ENCODE measurements at places on chromosomes 12 and 14. TPM values are rescaled to one million over a fixed set of nuclear protein-coding genes. Genes with fewer than 3 reads are reported as not detected.
A peak's percentile ranks its signal among the peaks of the same experiment; 100 is the strongest.

LBHD2 gene
- 0.08 TPM for polyA plus RNA-seq

IGFBP6 gene
- polyA plus RNA-seq, result 15.9 TPM

KRT2 gene
- not detected for polyA plus RNA-seq

MSI1 gene
- 0.22 TPM for polyA plus RNA-seq

FOXM1 gene
- 1.6 TPM for polyA plus RNA-seq

KLRK1 gene
- polyA plus RNA-seq, result 4.0 TPM

CCDC196 gene
- not detected for polyA plus RNA-seq

KRT75 gene
- not detected for polyA plus RNA-seq

LMNTD1 gene
- polyA plus RNA-seq, result 1.6 TPM

ADAM20 gene
- 0.01 TPM for polyA plus RNA-seq

DNAJC22 gene
- polyA plus RNA-seq, result 0.28 TPM

TBC1D30 gene
- 9.3 TPM for polyA plus RNA-seq

PELI2 gene
- polyA plus RNA-seq, result 3.8 TPM

FGF6 gene
- polyA plus RNA-seq, result not detected

GRCh38 chr12:75738486-75738885 is 227.1 kb upstream of the KRR1 start:
- DNase-seq, result no peak

DNA sequence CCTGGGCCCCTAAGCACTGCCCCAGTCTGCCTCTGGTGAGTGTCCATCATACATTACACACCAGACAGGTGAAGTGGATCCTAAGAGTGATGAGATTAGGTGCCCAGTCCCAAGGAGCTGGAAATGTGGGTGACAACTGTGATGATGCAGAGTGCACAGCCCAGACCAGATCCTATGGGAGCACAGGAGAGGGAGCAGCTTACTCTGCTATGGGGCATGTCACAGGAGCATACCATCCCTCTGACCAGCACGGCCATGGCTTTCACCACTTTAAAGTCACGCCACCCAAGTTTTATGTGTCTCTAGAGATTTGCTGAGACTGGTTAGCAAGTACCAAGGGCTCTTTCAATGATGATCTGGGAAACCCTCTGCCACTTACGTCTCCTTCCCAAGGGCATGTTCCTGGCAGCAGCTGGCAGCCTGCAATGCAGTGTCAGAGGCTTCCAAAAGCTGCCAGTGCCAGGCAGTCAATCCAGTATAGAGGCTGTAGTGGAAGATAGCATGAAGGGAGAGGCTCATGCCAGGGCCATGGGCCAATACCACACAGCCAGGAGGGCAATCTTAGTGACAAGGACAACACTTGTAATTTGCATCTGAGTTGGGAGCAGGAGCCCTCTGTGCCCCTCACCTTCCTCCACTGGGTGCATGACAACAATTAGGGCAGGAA is 40.2 kb downstream of the STAB2 start:
- DNase-seq, result no peak

GRCh38 chr14:101288436-101289229 is 272.7 kb upstream of the DIO3 start:
- DNase-seq, result peak; percentile 71

- DNase-seq, result no peak
These were observed 3.7 kb downstream of the KMT5A start for GRCh38 chr12:123387508-123388176.

GRCh38 chr12:53700567-53700966 is 24.7 kb upstream of the ATP5MC2 start:
- no peak for DNase-seq

DNA sequence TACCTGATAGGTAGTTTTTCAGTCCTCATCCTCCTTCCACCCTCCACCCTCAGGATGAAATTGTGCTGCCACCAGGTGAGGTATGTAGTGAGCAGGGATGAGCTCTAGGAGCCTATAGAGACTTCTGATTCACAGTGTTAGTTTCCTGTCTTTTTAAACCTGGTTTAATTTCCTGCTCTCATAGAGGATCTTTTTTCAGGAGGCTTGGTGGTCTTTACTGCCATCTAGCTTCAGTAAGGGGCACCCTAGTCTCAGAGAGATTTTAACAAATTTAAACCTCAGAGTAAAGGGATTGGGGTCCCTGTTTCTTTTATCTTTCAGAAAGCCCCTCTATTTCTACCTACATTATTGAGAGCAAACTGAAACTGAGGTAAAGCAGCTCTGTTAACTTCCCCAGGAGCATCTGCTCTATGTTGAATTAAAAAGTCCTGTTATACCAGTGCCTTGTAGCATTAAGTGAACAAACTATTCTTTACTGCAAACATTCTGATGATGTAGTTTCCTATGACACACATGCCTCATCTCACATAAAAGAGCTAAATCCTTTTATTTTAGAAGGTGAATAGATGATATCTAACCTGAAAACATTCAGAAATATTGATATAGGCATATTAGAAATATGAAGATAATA is 172.2 kb upstream of the DDHD1 start:
- peak; percentile 65 for DNase-seq

DNA sequence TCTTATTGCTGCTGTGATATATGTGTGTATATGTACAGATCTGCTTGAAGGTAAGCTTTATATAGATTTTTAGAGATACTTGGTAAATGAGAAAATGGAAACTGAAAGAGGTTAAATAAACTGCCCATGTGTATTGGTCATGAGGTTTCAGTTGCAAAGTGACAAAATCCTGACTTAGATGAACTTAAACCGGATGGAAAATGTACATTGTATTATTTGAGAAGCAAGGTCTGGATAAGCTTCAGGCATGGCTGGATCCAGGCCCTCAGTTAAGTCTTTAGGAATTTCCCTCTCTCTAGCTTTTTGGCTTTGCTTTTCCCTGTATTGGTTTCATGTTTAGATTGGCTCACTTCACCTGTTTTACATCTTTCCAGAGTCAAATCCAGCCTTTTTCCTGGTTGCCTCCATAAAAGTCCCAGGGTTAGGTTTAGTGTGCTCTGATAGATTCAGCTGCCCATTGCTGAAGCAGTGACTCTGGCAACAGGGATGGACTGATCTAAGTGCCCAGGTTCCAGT is 21.0 kb upstream of the MAP1LC3B2 start:
- DNase-seq, result no peak

- DNase-seq, result peak; percentile 63
These were observed 5.5 kb downstream of the TMEM63C start for GRCh38 chr14:77186911-77187648.

- no peak for DNase-seq
These were observed 11.2 kb upstream of the SERPINA4 start for GRCh38 chr14:94550041-94550440.

DNA sequence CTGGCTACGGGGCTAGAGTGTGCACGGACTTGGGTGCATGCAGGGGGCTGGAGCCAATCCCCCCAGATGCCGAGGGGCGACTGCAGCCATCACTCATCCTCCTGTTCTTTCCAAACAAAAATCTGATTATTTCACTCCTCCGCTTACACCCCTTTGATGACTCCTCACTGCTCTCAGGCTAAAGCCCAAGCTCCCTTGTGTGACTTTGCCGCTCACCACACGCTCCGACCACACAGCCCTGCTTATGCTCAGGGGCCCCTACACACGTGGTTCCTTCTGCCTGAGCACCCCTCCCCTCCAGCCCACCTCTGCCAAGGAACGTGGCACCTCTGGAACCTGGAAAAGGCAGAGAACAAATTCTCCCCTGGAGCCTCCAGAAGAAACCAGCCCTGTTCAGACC is 13.7 kb downstream of the CHFR start:
- no peak for DNase-seq

DNA sequence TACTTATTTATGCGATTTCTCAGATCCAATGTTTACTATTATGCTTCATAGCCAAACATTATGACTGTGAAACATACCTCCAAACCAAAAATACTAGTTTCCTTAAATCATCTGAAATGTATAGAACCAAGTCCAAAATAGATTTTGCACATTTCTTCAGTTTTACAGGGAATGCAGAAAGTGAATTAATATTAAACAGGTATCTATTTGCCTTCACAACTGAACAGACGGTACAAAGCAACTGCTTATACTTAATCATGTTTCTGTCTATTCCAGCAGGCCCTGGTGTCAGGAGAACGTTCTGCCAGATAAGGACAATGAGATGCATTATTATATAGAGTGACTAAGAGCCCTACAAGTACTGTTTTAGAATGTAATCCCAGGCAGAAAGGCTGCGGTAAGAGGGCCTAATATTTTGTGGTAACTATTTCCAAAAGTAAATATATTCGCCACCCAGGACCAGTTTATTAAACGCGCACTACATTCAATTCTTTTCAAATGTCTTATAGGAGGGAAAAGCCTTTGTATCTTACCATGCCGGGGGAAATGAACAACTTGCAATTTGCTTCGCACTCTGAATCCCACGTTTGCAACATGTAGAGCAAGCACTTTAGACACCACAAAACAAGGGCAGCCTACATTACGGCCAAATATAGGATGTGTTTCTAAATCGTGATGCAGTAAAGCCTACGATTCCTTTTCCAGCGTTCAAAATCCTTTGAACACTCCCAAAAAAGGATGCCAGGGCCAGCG is 1.5 kb downstream of the CORO1C start:
- peak; percentile 54 for DNase-seq

- DNase-seq, result peak; percentile 66
These were observed 15.8 kb upstream of the KRT7 start for GRCh38 chr12:52217223-52217622.

GRCh38 chr12:27541031-27541719 is 17.2 kb downstream of the PPFIBP1 start:
- DNase-seq, result no peak

DNA sequence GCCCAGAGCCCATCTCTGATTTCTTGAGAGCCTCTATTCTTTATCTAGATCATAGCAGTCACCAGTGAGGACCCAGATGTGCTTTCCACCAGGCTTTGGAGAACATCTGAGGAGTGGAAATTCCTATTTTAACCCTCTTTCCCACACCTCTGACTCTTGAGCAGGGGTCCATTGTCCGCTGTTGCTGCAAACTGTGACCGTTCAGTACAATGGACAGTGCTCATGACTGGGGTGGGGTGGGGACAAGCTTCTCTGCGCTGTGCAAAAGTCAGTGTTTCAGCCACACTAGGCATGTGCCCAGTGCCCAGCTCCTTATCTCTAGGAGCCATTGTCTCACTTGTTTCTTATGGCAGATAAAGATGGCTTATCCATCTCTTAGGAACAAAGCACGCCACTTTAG is 16.9 kb upstream of the KRT7 start:
- no peak for DNase-seq

DNA sequence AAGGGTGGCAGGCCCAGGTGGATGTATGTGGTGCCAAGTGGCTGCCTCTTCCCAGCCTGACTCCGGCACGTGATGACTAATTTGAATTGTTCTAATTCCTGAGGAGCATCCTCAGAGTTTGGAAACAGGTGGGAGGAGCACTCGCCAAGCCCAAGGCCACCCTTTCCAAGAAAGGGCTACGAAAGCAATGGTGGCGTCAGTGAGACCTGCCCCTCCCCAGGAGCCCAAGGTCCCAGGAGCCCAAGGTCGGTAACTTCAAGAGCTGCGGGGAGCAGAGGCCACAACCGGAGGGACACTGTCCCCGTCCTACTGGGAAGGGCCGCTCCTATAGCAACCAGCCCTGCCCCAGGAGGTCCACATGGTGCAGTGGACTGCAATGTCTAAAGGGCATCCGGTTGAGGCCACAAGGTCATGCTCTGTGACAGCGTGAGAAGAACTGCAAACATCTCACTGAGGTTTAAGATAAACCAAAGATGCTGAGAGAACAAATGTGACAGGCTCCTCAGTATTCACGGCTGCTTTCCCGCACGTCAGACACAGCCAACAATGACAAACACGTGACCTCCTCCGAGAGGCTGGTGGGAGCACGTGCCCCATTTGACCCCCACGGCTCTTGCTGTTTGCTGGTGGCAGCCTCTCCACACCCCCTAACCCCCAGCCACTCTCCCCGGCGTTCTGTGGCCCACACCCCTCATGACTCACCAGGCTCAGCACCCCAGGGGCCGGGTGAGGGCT is 79.6 kb downstream of the ITPK1 start:
- DNase-seq, result peak; percentile 55

DNA sequence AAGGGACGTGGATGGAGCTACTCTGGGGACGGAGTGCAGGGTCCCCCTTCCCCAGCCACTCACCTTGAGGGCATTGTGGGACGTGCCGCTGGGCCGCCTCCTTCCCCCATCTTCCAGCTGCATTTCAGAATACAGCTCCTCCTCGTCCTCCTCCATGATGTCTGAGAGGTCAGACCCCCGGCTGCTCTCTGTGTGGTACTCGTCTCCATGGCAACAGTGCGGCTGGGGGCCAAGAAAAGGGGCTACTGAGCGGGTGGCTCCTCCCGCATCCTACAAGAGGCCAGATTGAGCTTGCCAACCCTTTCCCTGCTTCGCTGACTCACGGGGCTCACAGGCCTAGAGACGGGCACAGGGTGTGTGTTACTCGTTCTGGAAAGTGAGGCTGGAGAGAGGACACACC is 90.4 kb downstream of the PIWIL1 start:
- DNase-seq, result peak; percentile 30

- peak; percentile 53 for DNase-seq
These were observed 75.2 kb downstream of the TNFAIP2 start for GRCh38 chr14:103198131-103199105.

DNA sequence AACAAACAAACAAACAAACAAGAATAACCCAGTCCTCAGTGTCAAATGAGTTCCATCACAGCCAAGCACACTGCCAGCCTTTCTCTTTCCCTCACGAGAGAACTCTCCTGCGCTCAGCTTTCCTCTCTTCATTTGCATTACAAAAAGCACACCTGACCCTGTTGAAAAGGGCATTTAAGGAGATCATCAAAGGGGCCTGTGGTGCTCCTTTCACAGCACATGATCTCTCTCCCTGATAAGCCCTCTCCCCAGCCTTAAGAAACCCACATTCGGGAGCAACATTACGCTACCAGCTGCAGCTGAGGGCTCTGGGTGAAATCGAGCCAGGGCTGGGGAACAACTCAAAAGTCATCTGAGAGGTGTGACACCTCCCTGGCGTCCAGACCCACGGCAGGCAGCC is 165.6 kb upstream of the TMCC3 start:
- DNase-seq, result no peak

- peak; percentile 77 for DNase-seq
These were observed 10.2 kb upstream of the GOLGA5 start for GRCh38 chr14:92783813-92784431.

DNA sequence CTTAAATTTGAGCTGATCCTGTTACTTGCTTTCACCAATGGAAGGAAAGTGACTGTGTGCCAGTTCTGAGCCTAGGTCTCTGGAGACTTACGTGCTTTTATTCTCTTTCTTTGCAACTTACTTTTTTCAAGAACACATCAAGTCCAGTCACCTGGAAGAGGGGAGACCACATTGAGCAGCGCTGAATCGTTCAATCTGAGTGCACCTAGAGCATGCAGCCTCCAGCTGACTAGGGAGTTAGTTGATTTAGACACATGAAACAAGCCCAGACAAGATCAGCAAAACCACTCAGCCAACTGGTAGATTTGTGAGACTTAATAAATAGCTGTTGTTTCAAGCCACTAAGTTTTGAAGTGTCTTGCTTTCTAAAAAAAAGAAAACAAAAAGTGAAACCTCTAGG is 1014.8 kb upstream of the FBXO33 start:
- DNase-seq, result no peak

- DNase-seq, result peak; percentile 52
These were observed 1.1 kb downstream of the GPHN start for GRCh38 chr14:66508846-66509621.

GRCh38 chr12:3725388-3726115 is 27.4 kb downstream of the CRACR2A start:
- no peak for DNase-seq

GRCh38 chr14:70906793-70907175 is 475 bp upstream of the PCNX1 start:
- DNase-seq, result no peak

- peak; percentile 60 for DNase-seq
These were observed 873 bp downstream of the PLXNC1 start for GRCh38 chr12:94149119-94149780.

Data from lung (tissue), 17 donors.